ENCODE measurements at places on chromosomes 12 and 14.

GRCh38 chr14:100134586-100134985 is 24.9 kb downstream of the DEGS2 start:
- DNase-seq = no peak

- DNase-seq = no peak
Observed at GRCh38 chr14:93009471-93010129, 86.7 kb downstream of the CHGA start.

DNA sequence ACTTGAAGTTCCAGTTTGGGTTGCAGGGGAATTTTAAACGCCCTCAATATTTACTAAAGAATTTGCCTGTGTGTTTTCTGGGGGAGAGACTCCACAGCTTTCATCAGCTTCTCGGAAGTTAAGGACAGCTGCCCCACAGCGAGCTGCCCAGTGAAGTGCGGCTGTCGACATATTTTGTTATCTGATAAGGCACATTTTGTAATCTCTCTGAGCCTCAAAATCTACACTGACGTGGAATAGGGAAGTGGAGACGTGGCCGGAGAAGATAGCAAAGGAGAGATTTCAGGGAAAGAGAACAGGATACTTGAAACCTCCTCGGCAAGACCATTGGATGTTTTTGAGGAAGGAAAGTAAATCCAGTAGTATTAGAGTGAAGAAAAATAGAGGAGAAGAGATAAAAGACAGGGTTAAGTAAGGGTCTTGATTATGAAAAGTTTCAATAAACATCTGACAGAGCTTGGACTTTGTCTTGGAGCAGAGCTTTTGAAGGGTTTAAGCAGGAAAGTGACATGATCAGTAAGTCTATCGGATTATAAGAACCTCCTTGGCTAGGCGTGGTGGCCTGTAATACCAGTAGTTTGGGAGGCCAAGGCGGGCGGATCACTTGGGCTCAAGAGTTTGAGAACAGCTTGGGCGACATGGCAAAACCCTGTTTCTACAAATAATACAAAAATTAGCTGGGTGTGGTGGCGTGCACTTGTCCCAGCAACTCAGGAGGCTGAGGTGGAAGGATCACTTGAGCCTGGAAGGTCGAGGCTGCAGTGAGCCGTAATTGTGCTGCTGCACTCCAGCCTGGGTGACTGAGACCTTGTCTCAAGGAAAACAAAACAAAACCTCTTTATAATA is 1.1 kb downstream of the POLR3B start:
- DNase-seq = no peak

DNA sequence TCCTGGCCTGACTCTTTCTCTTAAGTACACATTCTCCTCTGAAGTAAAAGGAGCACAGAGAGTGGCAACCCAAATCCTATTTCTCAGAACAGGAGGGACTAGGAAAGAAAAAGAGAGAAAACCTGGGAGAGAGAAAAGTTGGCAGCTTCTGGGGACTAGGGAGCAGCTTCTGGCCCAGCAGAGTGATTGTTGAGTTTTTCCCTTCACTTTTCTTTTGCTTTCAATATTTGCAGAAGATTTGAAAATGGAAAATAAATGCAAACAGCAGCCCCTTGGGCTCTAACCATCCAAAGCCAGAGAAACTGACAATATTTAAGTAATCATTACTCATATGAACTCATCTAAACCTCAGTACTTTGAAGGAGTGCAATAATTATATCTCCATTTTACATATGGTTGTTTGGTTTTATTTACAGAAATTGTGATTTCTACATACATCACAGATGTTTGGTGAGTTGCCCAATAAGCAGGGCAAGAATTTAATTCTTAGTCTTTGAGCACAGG is 28.8 kb upstream of the IGF1 start:
- DNase-seq = no peak

GRCh38 chr12:21499765-21500164 is 1.7 kb downstream of the RECQL start:
- DNase-seq = no peak
